T-helper 17 cell (primary cell): ENCODE measurements at places on chromosomes 11 and 22.

DNA sequence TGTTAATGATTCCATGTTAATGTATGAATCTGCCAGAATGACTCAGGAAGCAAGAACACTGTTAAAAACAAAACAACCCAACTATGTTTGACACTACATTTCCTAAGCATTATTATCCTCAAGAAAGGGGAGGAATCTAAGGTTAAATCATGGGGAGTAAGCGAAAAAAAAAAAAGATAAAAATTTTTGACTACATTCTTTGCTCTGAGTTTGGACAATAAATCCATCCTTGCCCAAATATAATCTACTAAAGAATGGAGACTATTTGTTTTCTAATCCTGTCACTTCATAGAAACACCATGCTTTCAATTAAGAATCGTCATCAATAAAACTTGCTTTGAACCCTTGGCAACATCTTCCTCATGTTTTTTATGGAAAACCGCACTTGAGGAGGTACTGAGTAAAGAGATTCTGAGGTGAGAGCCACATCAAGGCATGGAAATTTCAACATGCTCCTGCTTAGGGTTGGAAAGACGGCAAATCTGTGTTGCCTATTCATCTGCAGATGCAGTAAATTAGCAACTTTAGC lies 9.7 kb downstream of the MAML2 start:
- no peak for DNase-seq

- no peak for DNase-seq
Observed at GRCh38 chr22:42066126-42066761, 4.4 kb downstream of the NAGA start.

DNA sequence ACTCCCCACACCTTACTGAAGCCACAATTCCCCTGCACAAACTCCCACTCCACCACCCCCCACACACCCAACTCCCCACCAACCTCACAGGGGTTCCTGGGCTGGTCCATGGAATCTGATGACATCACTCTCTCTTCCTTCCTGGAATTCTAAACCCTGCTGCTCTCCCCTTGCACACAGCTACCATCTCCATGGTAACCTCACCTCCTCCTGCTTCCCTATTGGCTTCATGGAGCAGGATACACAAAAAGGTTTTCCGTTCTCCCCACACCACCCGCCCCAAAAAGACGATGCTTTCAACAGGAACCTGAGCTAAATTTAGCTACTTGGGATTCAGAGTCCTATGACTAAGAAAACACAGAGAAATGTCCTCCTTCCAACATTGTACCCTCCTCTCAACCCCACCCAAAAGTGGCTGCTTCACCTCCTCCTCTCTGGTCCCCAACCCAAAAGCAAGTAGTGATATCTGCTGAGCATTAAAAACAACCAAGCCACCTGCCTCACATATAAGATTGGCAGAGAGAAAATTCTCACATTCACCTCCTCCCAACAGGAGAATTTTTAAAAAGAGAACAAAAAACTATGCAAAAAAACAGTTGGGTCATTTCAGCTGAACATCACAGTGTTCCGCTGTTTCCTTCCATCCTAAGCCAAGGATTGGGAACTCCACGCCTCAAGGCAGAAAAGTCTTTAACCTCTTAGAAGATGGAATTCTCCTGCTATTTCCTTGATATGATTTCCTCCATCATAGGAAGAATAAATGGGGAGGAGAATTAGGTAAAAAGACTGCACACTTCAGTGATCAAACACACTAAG lies 66.9 kb downstream of the RBFOX2 start:
- no peak for DNase-seq

DNA sequence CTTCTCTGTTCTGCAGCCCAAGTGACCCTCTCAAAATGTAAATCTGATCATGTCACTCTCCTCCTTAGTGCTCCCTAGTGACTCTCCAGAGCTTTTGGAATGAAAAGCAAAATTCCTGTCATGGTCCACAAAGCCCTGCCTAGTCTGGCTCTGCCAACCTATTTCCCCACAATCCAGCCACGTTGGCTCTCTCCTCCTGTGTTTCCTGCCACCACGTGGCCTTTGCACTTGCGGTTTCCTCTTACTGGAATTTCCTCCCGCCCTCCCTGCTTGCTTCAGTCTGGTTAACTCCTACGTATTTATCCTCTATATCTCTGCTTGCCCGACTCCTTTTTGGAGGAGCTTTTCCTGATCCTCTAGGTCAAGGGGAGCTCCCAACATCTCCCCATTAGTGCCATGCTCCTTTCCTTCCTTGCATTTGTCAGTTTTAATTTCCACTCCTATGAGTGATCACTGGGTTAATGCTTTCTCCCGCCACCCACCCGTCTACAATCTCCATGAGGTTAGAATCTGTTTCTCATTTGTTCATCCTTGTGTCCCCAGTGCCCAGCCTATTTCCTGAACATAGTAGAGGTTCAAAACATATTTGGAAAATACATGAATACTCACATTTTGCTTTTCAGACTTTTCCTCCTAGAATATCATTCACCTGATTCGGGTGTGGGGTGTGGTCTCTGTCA lies 11.5 kb downstream of the NNMT start:
- no peak for DNase-seq

DNA sequence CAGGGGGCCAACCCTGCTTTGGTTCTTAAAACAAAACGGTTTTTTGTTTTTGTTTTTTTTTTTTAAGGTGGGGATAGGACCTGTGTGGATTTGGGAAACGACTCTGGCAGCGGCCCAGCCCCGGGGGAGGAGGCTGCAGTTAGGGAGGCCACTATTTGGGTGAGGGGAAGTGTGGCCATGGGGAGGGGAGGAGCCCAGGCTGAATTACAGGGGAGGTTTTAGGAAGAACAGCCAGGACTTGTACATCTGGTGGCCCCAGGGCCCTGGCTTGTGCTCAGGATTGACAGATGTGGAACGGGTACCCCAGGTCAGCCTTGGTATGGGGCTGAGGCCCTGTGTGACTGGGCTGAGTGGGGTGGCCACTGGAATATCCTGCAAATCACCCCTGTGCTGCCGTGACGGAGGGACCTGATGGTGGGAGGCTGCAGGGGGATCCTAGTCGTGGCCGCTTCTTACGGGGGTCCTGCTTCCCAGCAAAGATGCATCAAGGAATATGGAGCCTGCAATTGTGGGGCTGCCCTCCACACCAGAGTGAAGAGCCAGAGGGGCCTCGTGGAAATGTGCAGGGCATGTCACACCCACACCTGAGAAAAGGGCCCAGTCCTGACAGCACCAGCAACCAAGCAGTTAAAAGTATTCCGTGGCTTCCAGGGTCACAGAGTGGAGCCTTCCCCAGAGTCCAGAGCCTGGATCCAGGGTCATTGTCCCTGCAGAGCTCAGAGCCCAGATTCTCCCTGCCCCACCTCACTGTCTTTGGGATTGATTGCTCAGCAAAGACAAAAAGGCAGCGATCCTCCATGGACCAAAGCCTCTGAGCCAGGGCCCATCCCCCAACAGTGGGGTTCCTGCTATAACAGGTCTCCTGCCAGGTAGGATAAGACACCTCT lies 55.2 kb upstream of the WNT7B start:
- DNase-seq = no peak

GRCh38 chr11:30458541-30458940 lies 127.6 kb downstream of the MPPED2 start:
- DNase-seq = no peak

- no peak for DNase-seq
Observed at GRCh38 chr11:75851203-75851602, 36.2 kb downstream of the UVRAG start.

- no peak for DNase-seq
Observed at GRCh38 chr11:84430661-84431060, 1144.5 kb upstream of the CCDC90B start.

GRCh38 chr11:56819916-56820315 lies 71.4 kb upstream of the OR9G4 start:
- no peak for DNase-seq

DNA sequence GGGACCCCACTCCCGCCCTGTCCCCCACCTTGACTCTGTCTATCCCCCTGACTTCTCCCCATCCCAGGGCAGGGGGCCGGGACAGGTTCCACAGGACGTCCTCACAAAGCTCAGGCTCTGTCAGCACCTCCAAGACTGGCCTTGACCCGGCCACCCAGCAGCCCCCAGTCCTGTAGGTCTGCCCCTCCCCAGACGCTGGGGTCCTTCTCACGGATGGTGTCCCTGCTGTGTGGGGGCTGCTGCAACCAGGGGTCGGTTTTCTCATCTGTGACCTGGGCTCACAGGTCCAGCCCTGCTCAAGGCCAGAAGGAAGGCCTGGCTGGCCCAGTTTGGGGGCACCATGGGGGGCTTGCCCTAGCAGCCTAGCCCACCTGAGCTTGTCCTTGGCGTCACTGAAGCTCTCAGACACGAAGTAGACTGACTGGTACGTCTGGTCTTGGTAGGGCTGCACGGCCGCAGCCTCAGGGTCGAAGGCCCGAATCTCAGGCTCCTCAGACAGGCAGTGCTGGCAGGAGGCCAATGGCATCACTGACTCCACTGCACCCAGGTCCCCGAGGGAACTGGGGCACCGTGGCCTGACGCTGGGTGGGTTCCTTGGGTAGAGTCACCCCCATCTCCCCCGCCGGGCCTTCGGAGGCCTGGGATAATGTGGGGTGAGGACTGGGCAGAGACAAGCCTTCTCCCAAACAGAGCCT lies 4.0 kb upstream of the INS start:
- no peak for DNase-seq

DNA sequence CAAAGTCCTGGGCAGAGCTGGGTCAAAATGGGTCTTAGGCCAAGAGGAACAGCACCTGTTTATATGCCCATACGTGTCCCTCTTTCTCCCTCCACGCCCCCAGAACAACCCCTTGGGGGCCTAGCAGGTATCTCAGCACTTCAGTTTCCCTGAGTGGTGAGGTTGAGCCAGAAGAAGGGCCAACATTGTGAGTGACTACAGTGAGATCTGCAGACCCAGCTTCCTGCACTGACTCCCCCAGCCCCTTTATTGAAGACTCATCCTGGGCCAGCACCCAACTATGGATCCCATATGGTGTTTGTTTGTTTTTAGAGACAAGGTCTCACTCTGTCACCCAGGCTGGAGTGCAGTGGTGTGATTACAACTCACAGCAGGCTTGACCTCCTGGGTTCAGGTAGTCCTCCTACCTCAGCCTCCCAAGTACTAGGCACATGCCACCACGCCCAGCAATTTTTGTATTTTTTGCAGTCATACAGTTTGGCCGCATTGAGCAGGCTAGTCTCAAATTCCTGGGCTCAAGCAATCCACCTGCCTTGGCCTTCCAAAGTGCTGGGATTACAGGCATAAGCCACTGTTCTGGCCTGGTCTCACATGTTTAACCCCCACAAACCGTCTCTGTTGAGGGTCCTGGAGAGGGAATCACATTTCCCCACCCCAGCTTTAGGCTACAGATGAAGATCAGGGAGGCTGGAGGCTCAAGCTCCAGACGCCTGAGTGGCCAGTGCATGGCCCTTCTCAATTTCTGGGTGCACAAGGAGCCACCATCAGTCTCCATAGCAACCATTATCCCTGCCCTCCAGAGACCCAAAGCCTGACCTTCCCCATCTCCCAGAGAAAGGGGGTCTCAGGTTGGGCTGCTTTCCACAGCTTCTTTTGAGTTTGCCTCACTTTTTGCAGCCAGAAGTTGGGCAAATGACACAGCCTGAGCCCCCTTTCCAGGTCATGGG lies 1.7 kb upstream of the LARGE2 start:
- DNase-seq = peak; percentile 3

GRCh38 chr11:79242616-79243015 lies 198.2 kb downstream of the TENM4 start:
- DNase-seq = no peak

- DNase-seq = no peak
Observed at GRCh38 chr22:50438305-50439275, 36.2 kb downstream of the SBF1 start.

DNA sequence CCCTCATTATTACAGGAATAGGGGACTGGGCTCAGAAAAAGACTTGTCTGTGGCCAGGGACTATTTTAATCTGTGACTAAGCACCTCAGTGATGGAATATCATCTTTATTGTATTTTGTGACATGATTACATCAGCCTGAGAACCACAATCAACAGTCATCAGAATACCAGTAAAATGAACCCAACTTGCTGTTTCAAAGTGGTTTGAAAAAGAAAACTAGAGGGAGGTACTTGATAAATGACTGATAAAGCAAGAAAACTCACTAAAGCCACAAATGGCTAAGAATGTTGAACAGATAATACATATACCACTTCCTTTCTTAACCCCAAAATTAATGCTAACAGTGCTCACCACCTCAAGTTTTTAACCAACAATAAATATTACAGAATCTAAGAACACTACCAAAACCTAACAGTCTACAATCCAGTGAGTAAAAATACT lies 155.7 kb downstream of the ATG16L2 start:
- DNase-seq = no peak

- DNase-seq = no peak
Observed at GRCh38 chr11:35010654-35011053, 94.2 kb downstream of the PDHX start.

DNA sequence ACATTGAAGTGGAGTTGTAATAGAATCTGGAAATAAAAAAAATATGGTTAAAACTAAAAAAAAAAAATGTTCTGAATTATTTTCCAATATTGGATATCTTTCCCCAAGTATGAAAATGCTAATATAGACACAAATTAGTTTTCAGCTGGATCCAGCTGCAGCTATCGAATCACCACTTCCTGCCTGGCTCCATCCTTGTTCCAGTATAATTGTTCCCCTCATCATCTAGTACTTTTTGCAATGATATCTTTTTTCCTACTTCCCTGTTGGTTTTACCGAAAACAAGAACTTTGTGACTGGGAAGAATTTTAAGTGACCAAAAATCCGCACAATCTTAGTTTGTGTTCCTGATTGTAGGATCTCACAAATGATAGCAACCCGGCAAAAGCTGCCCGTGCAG lies 9.4 kb downstream of the OR4D9 start:
- no peak for DNase-seq

- DNase-seq = no peak
Observed at GRCh38 chr11:92322225-92322624, 97.6 kb downstream of the FAT3 start.

DNA sequence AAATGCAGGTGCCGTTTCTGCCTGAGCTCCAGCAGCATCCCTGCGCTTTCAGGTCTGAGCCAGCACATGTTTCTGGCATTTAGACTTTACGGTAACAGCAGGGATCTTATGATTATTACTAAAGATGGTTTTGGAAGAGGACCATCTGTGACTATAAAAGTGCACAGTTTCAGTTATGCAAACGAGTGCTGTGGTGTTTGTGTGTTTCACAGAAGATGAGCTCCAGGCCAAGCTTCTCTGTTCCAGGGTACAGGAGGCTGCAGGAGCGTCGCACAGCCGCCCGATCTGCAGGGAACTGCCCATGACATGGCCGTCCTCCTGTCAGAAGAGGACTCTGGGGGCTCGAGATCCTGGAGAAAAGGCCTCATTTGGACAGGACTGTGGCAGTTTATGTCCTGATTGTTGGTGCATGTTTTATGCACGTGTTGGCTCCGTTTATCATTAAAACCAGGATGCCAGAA lies 297.3 kb downstream of the TBC1D22A start:
- no peak for DNase-seq

- DNase-seq = no peak
Observed at GRCh38 chr11:111937844-111938243, 701 bp downstream of the DIXDC1 start.
